GM20000 (cell line): ENCODE measurements at places on chromosomes 2 and 18.
A peak's percentile ranks its signal among the peaks of the same experiment; 100 is the strongest.

DNA sequence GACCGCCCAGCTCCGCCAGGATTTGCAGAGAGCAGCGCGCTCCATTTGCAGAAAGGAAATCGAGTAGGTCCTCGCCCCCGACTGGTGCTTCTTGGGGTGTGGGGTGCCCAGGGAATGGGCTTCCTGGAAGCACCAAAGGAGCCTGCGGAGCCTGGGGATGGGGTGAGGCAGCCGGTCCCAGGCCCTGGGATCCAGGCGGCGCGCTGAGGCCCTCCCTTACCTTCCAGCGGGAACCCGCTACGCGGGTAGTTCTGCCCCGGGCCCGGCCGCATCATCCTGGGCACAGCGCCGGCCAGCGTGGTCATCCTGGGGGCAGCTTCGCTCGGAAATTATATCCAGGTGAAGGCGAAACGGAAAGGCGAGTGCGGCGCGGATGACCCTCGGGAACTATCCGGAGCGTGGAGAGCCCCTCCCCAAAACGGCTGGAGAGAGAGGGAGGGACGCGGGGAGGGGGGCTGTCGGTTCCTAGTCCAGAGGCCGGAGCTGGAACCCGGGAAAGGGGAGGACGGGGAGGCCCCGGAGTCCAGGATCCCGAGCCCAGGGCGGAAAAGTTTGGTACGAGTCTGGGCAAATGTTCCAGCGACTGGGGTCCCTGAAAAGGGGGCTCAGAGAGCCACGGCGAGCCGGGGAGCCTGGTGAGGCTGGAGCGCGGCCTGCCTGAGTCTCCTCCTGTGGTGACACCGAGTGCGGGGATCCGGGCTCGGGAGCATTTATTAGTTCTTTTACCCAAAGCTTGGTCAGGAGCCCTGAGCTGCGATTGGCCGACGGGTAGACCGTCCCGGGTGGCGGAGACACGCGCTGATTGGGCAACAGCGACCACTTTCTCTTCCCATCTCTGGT lies at the start of gene PAX3:
PAX3 (minus strand) TSS at position 688 of the 840 bp plus-strand sequence; CDS start at position 305, 383 bp downstream.
- no peak for DNase-seq

- DNase-seq, result no peak
Observed at GRCh38 chr2:201777869-201778268, 2.9 kb downstream of the ALS2 start.

GRCh38 chr2:215104226-215104625 lies 34.2 kb downstream of the ABCA12 start:
- no peak for DNase-seq

GRCh38 chr2:219664944-219665343 lies 37.5 kb downstream of the SLC4A3 start:
- no peak for DNase-seq

GRCh38 chr2:160703648-160704585 lies 210.3 kb upstream of the RBMS1 start:
- DNase-seq, result peak; percentile 21

DNA sequence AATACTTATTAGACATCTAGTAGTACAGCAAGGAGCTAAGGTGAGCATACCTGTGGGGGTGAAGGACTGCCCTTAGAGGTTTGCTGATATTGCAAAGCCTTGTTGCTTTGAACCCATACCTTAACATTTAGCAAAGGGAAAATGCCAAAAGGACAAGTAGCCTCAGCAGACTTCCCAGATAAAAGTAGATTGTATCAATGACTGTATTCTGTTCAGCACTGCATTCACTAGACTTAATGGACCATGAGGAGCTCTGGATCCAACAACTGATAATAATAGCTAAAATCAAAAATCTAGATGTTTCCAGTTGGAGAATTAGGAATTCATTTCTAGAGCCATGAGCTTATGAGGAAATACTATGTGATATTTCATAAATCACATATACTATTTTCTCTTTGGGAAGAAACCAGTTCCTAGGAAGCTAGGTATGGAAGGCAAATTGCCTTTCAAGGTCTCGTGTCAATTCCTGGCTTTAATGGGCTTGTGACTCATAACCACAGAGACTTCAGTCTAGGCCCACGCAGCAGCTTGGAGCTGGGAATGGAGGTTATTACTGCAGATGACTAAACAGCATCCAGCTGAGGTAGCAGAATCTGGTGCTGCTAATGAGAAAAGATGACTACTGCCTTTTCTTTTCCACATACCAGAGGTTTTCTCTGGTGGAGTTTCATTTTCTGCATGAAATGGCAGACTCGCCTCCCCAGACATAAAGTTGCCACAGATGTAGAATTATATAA lies 191.2 kb upstream of the NABP1 start:
- DNase-seq, result no peak

GRCh38 chr2:212596276-212596675 lies 57.7 kb upstream of the ERBB4 start:
- no peak for DNase-seq

GRCh38 chr2:171178993-171179392 lies 18.3 kb upstream of the TLK1 start:
- DNase-seq, result no peak
